Large intestine (tissue), 12 donors: ENCODE measurements at places on chromosomes 6 and 20. TPM values are rescaled to one million over a fixed set of nuclear protein-coding genes. Genes with fewer than 3 reads are reported as not detected.

HLA-DQB2 gene
- 1.9 TPM for polyA plus RNA-seq

RGS17 gene
- 2.4 TPM for polyA plus RNA-seq

JPH2 gene
- polyA plus RNA-seq: 15.6 TPM

DNA sequence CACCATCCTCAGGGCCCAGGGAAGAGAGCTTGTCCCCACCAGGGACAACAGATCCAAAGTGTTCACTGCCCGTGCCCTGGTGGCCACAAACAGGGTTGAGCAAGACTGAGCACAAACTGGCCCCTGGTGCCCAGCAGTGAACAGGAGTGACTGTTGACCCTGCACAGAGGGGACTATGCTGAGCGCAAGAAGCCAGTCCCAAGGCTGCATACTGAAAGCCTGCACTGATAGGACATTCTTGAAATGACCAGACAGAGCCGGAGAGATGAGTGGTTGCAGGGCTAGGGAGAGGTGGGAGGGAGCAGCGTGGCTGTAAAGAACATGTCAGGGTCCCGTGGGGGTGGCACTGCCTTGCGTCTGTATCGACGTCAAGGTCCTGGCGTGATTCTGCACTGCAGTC, 2.9 kb upstream of the FNDC11 start:
- H3K27me3 ChIP-seq: peaks cover 65% of the 10 kb centered on the region
- no peak overlapping the region for H3K4me3 ChIP-seq
- no peaks in the 10 kb centered on the region for H3K36me3 ChIP-seq
- peaks cover 4% of the 10 kb centered on the region for H3K4me1 ChIP-seq
- DNase-seq: no peak

- no peak overlapping the region for H3K4me3 ChIP-seq
- DNase-seq: no peak
- peaks cover 11% of the 10 kb centered on the region for H3K36me3 ChIP-seq
- no peaks in the 10 kb centered on the region for H3K4me1 ChIP-seq
These were observed 48.9 kb downstream of the HDDC2 start for GRCh38 chr6:125252891-125253290.

DNA sequence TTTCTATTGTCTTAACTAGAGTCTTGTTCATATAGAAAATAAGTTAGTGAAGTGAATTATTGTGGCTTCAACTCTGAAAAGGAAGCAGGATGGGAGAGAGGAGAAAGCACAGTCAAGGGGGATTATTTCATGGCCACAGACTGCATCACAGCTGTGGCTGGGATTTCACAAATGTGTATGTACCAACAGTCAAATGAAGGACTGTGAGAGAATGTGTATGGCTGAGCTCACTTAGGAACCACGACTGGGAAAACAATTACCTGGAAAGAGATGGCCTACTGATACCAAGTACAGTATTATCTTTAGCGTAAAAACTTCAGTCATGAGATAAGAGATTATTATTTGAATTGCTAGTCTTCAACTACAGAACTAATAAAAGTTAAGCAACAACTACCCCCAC, 54.9 kb downstream of the SESN1 start:
- no peak overlapping the region for H3K27ac ChIP-seq
- H3K27me3 ChIP-seq: no peaks in the 10 kb centered on the region
- H3K4me3 ChIP-seq: no peak overlapping the region
